ENCODE measurements at places on chromosomes 16 and 17.

DNA sequence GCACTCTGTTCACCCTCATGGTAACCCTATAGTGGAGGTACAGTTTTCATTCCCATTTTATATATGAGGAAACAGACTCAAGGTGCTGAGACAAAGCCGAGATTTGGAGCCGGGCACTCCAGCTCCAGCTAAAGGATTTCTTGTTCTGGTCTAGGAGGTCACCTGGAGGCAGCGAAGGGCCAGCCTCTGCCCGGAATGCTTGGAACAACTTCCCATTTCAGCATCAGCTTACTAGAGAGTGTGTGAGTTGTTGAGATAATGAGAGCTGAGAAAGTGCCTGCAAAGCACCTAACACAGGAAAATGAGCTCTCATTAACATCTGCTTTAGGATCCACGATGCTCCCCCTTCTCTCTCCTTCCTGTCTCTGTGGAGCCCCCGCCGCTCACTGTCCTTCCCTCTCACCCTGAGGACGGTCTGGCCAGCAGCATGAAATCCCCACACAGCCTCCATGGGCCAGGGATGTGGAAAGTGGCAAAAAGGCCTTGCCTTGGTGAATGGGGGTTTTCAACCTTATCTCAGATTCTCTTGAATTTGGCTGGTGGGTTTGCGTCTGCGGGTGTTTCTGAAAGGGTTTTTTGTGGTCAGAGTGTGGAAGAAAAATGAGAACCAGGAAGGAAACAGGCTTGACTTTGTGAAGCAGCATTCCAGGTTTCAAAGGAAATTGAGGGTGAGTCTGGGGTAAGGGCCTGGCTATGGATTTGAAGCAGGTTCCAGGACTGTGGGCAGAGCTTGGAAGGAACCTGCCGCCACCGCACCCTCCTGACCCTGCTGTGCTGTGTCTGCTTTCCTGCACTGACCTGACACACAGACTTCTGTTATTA is 178.7 kb downstream of the FOXL1 start:
- no peak for DNase-seq

DNA sequence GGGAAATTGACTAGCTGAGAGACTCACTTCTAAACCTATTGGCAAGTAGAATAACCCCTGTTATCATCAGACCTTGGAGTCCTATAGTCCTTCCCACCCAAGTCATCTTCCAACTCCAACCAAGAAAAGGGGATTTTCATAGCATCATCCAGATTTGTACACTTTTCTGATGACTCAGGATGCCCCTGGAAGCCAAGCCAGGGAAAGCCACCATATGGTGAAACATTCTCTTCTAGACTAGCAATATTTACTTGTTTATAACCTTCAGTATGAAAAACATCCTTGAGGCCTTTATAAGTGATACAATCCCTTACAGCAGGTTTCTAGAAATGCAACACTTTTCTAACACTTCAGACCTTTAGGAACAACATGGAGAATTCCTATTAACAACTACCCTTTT is 618.8 kb upstream of the CDH11 start:
- DNase-seq: no peak

GRCh38 chr17:6623941-6624340 is 16.6 kb downstream of the KIAA0753 start:
- DNase-seq: no peak

- no peak for DNase-seq
These were observed 12.4 kb downstream of the MLYCD start for GRCh38 chr16:83911290-83911689.

- no peak for DNase-seq
These were observed 167.9 kb upstream of the ZFHX3 start for GRCh38 chr16:73215678-73216377.

GRCh38 chr17:79677646-79678045 is 53.1 kb upstream of the ENPP7 start:
- no peak for DNase-seq

Data from stimulated activated CD8-positive, alpha-beta memory T cell treated with anti-CD3 and anti-CD28 coated beads, Interleukin-7, amount 100 ng/mL, for 4 hours (primary cell).